ENCODE measurements at places on chromosomes 6 and 20.

DNA sequence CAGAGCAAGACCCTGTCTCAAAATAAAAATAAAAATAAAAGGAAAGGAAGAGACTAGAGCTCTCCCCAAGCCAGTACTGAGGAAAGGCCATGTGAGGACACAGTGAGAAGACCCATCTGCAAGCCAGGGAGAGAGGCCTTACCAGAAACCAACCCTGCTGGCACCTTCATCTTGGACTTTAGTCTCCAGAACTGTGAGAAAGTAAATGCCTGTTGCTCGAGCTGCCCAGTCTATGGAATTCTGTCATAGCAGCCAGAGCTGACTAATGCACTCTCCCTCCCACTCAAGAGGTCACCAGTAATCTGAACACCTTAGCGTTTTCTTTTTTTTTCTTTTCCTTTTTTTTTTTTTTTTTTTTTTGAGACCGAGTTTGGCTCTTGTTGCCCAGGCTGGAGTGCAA, 7.3 kb upstream of the PRPH2 start:
- DNase-seq, result no peak

GRCh38 chr6:42996513-42996912, 12.1 kb downstream of the PPP2R5D start:
- no peak for DNase-seq

- no peak for DNase-seq
Observed at GRCh38 chr20:63859166-63859699, 2.1 kb upstream of the ABHD16B start.

DNA sequence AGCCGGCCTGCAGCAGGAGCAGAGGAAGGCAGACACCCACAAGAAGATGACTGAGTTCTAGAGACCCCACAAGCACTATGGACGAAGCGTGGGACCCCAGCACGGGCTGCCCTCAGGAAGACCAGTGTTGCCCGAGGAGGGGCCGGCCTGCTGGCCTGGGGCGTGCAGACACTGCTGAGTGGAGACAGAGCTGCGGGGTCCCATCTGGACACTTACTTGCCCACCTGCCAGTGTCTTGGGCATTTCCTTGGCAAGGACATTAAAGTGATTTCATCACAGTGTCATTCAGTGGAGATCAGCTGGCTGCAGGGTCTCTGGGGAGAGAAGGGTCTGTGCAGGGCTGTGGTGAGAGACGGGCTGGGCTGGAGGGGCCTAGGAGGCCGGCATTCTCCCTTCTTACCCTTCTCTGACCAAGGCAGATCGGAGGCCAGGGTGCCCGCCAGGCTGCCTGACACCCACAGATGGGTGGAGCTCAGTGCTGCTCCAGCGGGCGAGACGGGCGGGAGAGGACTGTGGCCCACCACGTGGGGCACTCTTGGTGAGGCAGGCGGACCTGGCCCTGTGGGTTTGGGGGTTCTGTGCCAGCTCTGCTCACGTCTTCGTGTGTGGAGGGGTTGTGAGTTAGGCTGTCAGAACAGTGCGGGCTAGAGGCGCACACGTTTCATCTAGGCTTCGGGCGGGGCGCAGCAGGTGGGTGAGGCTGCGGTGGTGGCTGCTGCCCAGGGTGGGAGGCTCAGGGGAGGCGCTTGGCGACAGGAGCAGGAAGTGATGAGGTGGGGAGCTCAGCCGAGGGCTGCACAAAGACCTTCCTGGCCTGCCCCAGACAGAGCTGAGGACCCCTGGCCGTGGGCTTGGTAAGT, at the start of gene LIME1:
LIME1 (plus strand) TSS at position 806 of the 860 bp plus-strand sequence. CDS start 886 bp downstream, outside the sequence.
- no peak for DNase-seq

- no peak for DNase-seq
Observed at GRCh38 chr6:167526465-167527368, 201.8 kb downstream of the TTLL2 start.

DNA sequence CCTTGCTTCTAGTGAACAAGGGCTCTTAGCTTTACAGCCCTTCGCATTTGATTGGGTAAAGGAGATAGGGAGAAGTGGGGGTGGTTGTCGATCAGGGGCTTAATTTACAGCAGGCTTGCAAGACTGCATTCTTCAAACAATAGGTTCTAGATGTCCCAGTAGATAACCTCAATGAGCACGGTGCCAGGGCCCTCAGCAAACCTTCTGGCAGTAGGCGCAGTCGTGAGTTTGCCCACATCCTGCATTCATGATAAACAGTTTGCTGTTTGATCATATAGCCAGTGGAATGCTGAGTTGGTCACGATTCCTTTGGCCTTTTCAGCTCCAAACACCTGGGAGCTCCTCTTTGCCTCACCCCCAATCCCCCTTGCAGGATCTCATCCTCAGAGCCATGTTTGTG, 27.5 kb downstream of the SUN5 start:
- DNase-seq, result no peak

Measured in right renal pelvis (tissue), 4 donors.